Activated naive CD8-positive, alpha-beta T cell treated with anti-CD3 and anti-CD28 coated beads for 36 hours (primary cell): ENCODE measurements at places on chromosomes 5 and 9. TPM values are rescaled to one million over a fixed set of nuclear protein-coding genes. Genes with fewer than 3 reads are reported as not detected.

Gene BTNL3
- not detected for total RNA-seq

Gene SHOC1
- not detected for total RNA-seq

Gene OR1Q1
- total RNA-seq = not detected

Gene C5orf46
- not detected for total RNA-seq

Gene GRIA1
- total RNA-seq = not detected

Gene DNAJB5
- 8.1 TPM for total RNA-seq

Gene DMRT2
- total RNA-seq = not detected

Gene SAXO1
- not detected for total RNA-seq

Gene ZNF367
- 40.9 TPM for total RNA-seq

Gene NMUR2
- not detected for total RNA-seq

Gene ADRA1B
- not detected for total RNA-seq

Gene ADAMTS13
- total RNA-seq = 1.0 TPM

Gene IL7R
- total RNA-seq = 112 TPM

Gene MEGF10
- total RNA-seq = not detected

Gene IL3
- 0.20 TPM for total RNA-seq
